ENCODE measurements at places on chromosomes 16 and 17.

GRCh38 chr16:72879846-72880245 is 168.1 kb downstream of the ZFHX3 start:
- no peak for DNase-seq

- DNase-seq, result no peak
These were observed 277.4 kb upstream of the XYLT1 start for GRCh38 chr16:17748044-17748719.

DNA sequence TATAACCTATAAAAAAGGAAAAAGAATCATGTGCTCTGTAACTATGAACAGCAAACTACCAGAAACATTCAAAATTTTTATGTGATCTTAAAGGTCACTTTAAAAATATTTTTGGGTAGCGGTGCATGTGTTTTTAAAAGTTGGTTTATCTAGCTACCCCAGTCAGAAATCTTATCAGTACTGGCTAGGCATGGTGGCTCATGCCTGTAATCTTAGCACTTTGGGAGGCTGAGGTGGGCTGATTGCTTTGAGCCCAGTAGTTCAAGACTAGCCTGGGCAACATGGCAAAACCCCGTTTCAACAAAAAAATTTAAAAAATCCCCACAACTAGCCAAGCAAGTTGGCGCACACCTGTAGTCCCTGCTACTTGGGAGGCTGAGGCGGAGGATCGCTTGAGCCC is 3.7 kb downstream of the CAPNS2 start:
- no peak for DNase-seq

DNA sequence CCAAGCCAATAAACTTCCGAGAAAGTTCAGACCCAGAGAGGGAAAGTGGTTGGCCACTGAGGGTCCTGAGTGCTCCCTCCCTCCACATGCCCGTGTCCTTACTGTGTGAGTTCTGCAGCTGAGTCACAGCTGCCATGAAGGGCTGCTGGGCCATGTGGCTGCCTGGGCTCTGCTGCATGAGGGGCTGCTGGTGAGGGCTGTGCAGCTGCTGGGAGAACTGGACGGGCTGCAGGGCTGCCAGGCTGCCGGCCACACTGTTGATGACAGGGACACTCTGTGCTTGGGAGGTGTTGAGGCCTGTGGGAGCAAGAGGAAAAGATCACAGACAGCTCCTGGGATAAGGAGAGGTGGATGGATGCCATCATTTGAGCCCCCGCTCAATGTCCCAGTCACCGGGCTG is 44.0 kb downstream of the HNF1B start:
- DNase-seq, result no peak

DNA sequence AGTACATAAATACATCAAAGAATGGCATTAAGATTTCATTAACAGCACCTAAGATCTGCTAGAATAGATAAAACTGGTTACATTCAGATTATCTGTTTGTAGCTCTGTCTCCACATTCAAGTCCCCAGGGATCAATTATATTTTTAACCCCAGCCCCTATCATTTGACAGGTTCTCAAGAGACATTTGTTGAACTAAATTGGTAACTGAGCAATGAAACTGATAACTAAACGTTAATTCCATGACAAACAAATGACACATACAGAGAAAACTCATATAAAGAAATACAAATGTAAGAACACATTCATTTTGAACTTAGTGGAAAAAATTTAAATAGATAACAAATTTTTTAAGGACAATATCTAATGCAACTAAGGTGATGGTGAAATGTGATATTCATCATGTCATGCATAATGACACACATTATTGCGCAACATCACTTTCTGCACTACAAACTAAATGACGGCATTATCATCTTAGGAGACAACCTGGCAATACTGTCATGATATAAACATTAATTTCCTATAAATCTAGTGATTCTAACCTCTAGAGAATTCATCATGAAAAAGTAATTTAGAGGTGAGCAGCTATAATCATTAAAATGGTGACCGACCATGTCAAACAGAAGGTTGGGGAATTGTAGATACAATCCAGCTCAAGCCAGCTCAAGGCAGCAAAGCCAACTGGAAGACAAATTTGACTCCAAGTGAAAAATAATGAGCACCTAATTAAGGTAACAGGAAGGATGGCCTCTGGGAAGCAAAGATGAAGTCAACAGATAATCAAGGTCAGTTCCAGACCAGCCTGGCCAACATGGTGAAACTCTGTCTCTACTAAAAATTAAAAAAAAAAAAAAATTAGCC is 9.5 kb downstream of the ARHGAP17 start:
- DNase-seq, result no peak

- no peak for DNase-seq
These were observed 2.6 kb downstream of the GTF3C1 start for GRCh38 chr16:27547134-27547533.

GRCh38 chr16:20325005-20325404 is 2.3 kb downstream of the GP2 start:
- no peak for DNase-seq

DNA sequence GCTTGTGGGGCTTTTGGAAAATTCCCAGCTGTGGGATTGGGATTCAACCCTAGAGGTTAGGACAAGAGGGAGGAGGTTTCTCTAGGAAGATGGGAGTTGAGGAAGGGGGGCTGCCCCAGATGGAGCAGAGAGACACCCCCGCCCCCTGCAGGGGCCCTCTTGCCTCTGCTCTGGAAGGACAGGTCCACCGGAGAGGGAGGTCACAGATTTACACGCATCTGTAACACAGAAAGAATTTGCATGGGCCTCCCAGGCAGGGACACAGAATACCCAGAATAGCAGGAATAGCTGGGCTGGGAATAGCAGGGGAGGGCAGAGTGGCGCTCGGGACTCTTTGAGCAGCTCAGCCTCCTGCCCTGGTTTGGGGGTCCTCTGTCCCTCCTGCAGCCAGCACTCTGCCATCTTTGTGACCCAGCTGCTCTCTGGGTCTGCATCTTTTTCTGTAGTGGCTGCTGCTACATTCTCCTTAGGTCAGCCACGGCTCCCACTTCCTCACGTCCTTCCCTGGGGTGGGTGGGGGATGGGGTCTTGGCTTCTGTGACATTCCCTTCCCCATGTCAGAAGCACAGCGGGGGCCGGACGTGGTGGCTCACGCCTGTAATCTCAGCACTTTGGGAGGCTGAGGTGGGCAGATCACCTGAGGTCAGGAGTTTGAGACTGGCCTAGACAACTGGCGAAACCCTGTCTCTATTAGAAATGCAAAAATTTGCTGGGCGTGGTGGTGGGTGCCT is 33.9 kb upstream of the PLLP start:
- no peak for DNase-seq
